Non-pigmented ciliary epithelial cell (primary cell): ENCODE measurements at places on chromosomes 6 and 20.

- DNase-seq, result no peak
These were observed 18.6 kb upstream of the ZFAND3 start for GRCh38 chr6:37800703-37801604.

- no peak for DNase-seq
These were observed at the start of gene RSPH9 for GRCh38 chr6:43644940-43645612. TSS of gene RSPH9 (plus strand) at chr6:43645036. CDS start at chr6:43645099, 63 bp downstream.

DNA sequence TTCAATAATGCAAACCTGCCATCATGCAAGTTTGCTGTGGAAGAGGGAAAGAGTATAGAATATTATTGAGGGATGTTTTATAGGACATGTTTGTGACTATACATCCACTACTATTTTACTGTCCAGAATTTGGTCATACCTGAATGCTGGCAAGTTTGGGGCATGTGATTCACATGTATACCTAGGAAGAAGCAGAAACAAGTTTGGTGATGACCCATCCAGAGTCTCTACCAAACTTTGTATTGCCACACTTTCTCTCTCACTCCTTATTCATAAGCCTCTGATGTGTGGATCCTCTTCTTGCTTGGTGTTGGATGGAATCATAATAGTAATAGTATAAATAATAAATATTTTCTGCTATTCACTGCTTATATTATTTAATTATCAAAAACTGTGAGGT, 108.5 kb upstream of the FLRT3 start:
- DNase-seq, result no peak

DNA sequence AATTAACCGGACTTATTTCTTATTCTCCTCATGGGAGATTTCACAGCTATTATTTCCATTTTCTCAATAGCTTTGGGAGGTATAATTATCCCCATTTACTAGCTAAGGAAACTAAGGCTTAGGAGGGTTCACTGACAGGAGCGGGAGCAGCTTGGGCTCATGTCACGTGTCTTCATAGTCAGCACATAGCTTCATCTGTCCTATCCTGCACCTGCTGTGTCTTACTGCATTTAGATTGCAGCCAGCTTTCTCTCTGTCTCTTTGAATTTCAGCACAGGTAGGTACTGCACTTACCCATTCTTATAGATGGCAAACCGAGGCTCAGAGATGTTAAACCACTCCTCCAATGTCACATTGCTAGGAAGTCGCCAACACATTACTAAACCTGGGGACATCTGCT, 839.9 kb downstream of the MAFB start:
- DNase-seq, result no peak

DNA sequence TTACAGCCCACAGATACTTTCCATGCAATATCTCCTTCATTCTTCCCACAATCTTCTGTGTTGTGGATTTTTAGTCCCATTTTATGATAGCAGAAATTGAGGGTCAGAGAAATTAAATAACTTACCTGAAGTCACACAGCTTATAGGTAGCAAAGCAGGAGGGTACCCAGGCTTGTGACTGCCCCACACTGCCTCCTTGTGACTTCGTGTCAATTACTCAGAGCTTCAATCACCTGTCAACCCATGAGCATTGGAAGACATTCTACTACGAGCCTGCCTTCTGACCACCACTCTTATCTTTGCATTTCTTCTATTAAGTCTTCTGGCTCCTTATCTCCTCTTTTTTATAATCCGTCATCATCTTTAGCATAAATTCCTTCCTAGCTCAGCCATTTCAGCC, 71.6 kb upstream of the NRSN1 start:
- DNase-seq, result no peak

DNA sequence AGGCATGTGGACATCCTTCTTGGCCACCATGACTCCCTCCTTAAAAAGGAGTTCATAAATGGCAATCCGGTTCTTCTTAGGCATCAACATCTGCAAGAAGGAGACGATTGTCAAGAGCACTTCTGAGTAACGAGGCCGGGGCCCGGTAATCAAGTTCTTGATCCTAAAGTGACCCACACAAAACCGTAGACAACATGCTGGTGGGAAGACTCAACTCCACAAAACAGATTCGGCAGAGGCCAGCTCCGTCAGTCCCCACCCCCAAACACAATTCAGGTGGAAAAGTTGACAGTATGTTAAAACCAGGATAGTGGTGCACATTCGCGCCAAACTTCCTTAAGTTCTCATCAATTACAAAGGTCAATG, 754 bp downstream of the RPS10 start:
- no peak for DNase-seq

GRCh38 chr6:160041608-160042007, 72.7 kb downstream of the IGF2R start:
- DNase-seq, result no peak

GRCh38 chr20:47365023-47365764, 8.7 kb upstream of the ZMYND8 start:
- DNase-seq, result no peak

DNA sequence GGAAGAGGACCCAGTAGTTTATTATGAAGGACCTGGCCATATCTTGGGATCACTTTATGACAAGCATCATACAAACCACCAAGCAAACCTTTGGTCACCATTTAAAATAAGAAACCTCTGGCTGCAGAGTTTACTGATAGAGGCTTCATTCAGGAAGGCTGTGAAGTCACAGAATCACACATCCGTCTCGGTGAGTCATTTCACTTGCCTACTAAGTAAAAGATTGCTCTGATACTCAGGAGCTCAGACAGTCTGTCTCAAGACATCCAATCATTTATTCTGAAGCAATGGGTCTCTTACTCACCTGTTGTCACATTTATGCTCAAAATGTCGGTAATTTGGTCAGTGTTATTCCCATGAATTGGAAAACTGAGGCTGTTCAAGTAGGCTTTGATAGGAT, 33.7 kb downstream of the ADGRF5 start:
- DNase-seq, result peak; percentile 31

- no peak for DNase-seq
These were observed 30.2 kb downstream of the CHRNA4 start for GRCh38 chr20:63330940-63331339.

DNA sequence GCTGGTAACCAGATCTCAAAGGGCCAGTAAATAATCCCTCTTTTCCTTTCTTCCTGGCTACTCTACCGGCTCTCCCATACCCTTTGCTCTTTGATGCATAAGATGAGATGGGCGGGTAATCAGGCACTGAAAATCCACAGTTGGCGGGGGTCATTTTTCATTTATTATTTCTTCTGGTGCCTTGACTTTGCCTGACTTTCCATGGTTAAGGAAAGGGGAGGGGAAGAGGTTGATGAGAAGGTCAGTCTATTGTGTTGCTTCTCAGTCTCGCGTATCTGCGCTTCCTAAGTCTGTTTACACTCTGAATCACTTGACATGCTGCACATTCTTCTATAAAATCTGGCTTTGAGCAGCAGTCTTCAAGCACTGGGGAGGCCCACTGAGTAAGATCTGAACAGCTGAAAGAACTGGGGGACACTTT, 121.1 kb upstream of the HDGFL1 start:
- peak; percentile 89 for DNase-seq

GRCh38 chr6:4747588-4747987, 28.6 kb upstream of the CDYL start:
- no peak for DNase-seq

- no peak for DNase-seq
These were observed 39.0 kb upstream of the CCDC28A start for GRCh38 chr6:138734585-138734984.

DNA sequence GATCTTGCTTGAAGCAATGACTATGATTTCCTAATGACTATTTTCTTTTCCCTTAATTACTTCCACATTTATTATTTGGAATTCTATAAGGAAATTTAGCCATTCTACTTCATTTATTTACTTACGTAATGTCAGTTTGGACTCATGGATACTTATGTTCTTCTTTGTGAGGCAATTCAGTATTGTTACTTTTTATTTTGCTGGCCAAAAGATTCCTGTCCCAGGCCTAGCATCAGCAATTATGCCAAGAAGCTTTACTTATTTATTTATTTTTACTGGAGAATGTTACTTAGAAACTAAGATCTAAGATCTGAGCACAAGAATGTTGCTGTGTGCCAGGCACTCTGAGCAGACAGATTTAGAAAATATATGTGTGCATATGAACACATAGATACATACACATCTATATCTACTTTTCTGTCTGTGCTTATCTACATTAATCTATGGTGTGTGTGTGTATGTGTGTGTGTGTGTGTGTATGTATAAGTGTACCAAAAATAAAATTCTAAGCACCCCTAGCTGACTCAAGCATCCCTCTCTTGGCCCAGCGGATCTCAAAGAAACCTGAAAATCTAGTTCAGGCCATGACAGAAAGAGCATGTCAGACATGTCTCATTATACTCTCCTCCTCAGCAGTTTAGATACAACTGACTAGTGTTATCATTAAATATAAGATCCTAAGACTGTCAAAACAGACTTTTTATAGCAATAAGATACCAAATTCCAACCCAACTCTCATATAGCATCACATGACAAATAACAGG, 640.0 kb upstream of the GJE1 start:
- no peak for DNase-seq

DNA sequence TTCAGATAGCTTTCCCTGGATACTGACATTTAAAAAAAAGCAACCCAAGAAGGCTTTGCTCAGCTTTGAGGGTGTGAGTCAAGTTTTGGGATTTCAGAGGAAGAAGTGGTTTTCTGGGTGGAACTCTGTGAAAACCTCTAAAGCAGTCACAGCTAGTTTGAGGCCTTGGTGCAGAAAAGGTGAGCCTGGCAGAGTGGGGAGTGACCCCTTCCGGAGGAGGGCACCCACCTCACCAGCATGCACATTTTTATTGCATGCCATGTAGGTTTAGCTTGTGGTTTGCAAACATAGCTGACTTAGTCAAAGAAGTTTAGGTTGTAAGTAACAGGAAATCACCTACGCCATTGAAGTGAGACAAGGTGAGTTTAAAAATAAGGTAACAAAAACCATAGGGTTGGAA, 146.8 kb upstream of the PMEPA1 start:
- no peak for DNase-seq

DNA sequence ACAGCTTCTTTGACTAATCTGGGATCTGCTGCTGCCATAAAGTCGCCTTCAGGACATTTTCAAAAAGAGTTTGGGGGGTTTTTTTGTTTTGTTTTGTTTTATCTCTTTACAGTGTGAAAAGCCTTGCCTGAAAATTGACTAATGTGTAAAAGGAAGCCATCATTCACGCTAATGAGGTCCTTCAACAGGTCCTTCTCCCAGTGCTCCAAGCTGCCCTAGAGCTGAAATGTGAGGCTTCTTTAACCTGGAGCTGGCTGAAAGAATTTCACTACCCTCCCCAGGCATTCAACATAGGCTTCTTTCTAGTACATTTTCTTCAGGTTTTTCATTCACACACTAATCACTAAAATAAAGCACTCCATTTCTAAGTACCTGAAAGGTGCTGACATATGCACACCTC, 145.1 kb upstream of the PRDM1 start:
- no peak for DNase-seq

- no peak for DNase-seq
These were observed 145.1 kb downstream of the MRPL14 start for GRCh38 chr6:43982084-43982625.

- no peak for DNase-seq
These were observed 268.9 kb upstream of the HSF2 start for GRCh38 chr6:122130518-122130917.

GRCh38 chr20:17712201-17712600, 12.4 kb downstream of the BANF2 start:
- no peak for DNase-seq

- DNase-seq, result no peak
These were observed 542.1 kb upstream of the MAN1A1 start for GRCh38 chr6:119891644-119892043.

GRCh38 chr20:2402271-2402980, 21.7 kb downstream of the TGM6 start:
- DNase-seq, result peak; percentile 23

- DNase-seq, result no peak
These were observed 11.4 kb upstream of the PBOV1 start for GRCh38 chr6:138229663-138230179.

GRCh38 chr6:146028252-146028795, 538 bp upstream of the GRM1 start:
- DNase-seq, result peak; percentile 6

DNA sequence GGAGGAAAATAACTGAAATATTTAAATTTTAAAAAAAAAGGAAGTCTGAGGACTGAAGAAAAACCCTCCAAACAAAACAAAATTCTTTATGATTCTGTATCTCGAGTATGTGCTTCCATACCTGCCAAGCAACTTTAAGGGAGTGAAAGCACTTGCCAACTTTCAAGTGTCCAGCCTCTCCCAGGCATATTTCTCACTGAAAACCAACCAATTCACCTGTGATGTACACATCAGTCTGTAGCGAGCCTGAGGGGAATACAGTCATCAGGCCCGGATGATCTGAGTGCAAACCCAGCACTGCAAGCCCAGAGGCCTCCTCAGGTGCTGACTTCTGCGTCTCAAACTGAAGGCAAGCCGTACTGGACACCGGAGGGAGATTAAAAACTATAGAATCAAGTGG, 164.8 kb upstream of the NT5E start:
- DNase-seq, result no peak

DNA sequence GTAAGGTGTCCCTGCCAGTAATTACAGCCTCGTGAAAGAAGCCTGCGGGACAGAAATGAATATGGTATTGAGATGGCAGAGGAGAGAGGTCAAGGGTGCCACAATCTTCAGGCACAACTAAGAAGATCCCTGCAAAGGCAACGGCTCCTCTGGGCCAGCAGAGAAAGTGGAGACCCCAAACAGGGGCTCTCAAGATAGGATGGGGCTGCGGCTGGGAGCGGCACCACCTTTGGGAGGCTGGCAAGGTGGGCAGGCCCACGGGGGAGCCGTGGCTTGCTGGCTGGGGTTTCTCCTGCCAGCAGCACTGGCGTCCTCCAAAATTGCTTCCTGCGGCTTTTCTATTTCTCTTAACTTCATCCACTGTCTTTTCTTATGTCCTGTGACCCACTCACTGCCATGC, 183.6 kb upstream of the QKI start:
- DNase-seq, result no peak

- peak; percentile 99 for DNase-seq
These were observed 287.6 kb downstream of the ESR1 start for GRCh38 chr6:152094992-152095592.

DNA sequence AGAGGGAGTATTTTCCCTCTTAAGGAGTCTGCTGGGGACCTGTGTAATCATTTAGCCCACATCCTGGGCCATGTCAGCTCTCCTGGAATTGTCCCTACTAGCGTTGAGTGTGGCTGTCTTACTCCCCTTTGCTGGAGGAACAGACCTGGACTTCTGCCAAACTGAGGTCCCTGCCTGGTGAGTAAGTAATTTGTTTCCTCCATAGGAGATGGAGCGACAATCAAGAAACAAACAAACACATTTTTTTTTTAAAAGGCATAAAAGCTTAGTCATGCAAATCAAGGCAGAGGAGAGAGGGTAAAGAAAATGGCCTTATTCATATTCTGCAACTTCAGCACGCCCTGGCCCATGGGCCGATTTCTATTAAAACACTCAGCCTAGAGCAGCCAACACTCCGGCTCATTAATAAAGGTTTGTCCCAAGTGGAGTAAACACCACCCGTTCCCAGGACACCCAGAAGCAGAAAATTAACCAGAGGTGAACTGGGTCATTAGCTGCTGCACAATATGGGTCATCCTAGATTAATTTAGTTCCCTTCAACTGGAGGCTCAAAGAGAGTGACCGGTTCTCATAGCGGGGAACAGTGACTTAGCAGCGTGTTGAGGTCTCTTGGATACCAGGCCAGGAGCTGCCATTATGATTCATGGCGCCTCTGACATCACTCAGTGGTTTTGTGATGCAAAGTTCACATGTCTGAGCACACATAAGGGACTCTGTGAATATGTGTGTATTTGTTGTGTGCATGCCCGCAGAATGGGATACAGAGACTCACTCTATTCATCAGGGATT, 165.0 kb upstream of the SULF2 start:
- DNase-seq, result no peak
